ENCODE measurements at places on chromosomes 5 and 9. TPM values are rescaled to one million over a fixed set of nuclear protein-coding genes. Genes with fewer than 3 reads are reported as not detected.

Gene FAM81B
- not detected for polyA plus RNA-seq

Gene ANKRD34B
- polyA plus RNA-seq, result not detected

Gene BSPRY
- polyA plus RNA-seq, result 17.2 TPM

Gene KIF20A
- polyA plus RNA-seq, result 8.8 TPM

Gene TICAM2
- 1.0 TPM for polyA plus RNA-seq

Gene WDR31
- polyA plus RNA-seq, result 1.6 TPM

Gene ZDHHC11
- polyA plus RNA-seq, result 4.0 TPM

Gene PCDHGB1
- 0.39 TPM for polyA plus RNA-seq

Gene LCN10
- 14.9 TPM for polyA plus RNA-seq

Gene GNA14
- polyA plus RNA-seq, result 1.9 TPM

All from esophagus (tissue), 2 donors.